ENCODE measurements at places on chromosomes 1 and 21.

GRCh38 chr1:66370462-66370971, 163.4 kb upstream of the SGIP1 start:
- no peak overlapping the region for H3K4me3 ChIP-seq
- H3K36me3 ChIP-seq = peaks cover 78% of the 10 kb centered on the region
- H3K27me3 ChIP-seq = no peaks in the 10 kb centered on the region
- no peak for DNase-seq
- peaks cover 86% of the 10 kb centered on the region for H3K4me1 ChIP-seq

- no peak overlapping the region for H3K27ac ChIP-seq
- peaks cover 6% of the 10 kb centered on the region for H3K36me3 ChIP-seq
- DNase-seq = no peak
- no peaks in the 10 kb centered on the region for H3K4me1 ChIP-seq
- H3K4me3 ChIP-seq = no peak overlapping the region
These were observed 141.8 kb downstream of the DISC1 start for GRCh38 chr1:231768416-231768815.

- no peak for DNase-seq
- no peaks in the 10 kb centered on the region for H3K36me3 ChIP-seq
- no peak overlapping the region for H3K4me3 ChIP-seq
These were observed 147.7 kb upstream of the ARHGEF16 start for GRCh38 chr1:3306583-3307291.

GRCh38 chr1:1430114-1430982, 5.1 kb upstream of the VWA1 start:
- H3K27me3 ChIP-seq = peaks cover 23% of the 10 kb centered on the region
- H3K27ac ChIP-seq = no peak overlapping the region
- H3K36me3 ChIP-seq = no peaks in the 10 kb centered on the region
- no peak for DNase-seq
- no peak overlapping the region for H3K4me3 ChIP-seq

- H3K4me1 ChIP-seq = peaks cover 24% of the 10 kb centered on the region
- H3K36me3 ChIP-seq = peaks cover 23% of the 10 kb centered on the region
- no peaks in the 10 kb centered on the region for H3K27me3 ChIP-seq
- H3K27ac ChIP-seq = no peak overlapping the region
- H3K4me3 ChIP-seq = no peak overlapping the region
These were observed 6.3 kb downstream of the MAST2 start for GRCh38 chr1:45809761-45810160.

DNA sequence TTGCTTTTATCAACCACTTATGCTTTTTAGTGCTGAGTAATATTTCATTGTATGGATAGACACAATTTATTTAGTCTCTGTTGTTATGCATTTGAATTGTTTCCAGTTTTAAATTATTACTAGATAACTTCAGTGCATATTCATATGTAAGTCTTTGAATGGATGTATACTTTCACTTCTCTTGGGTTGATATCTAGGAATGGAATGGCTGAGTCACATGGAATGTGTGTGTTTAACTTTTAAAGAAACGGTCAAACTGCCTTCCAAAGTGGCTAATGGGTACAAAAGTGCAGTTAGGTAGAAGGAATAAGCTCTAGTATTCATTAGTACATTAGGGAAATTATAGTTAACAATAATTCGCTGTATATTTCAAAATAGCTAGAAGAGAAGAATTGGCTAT, 82.4 kb downstream of the NPHS2 start:
- H3K4me1 ChIP-seq = no peaks in the 10 kb centered on the region
- no peak overlapping the region for H3K27ac ChIP-seq
- H3K27me3 ChIP-seq = no peaks in the 10 kb centered on the region
- DNase-seq = no peak
- no peak overlapping the region for H3K4me3 ChIP-seq

- peak overlapping the region; percentile 76 for H3K4me3 ChIP-seq
- H3K27ac ChIP-seq = peak overlapping the region; percentile 91
- no peak for DNase-seq
- H3K36me3 ChIP-seq = peaks cover 18% of the 10 kb centered on the region
- H3K27me3 ChIP-seq = no peaks in the 10 kb centered on the region
These were observed 22.0 kb upstream of the RNF187 start for GRCh38 chr1:228465141-228465540.

DNA sequence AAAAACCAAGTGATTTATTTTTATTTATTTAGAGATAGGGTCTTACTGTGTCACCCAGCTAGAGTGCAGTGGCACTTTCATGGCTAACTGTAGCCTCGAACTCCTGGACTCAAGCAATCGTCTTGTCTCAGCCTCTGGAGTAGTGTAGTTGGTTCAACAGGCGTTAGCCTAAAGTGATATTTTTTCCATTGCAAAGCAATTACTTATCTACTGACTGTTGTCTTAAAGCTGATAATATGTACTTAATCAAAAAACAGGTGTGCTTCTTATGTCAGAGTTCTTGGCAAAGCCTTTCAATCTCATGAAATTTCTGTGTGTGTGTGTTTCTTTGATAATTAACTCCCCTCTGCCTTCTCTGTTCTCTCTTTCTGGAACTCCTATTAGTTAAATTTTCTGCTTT, 62.4 kb upstream of the DUSP10 start:
- peaks cover 19% of the 10 kb centered on the region for H3K4me1 ChIP-seq
- H3K27me3 ChIP-seq = no peaks in the 10 kb centered on the region
- H3K27ac ChIP-seq = no peak overlapping the region
- no peak for DNase-seq

- H3K4me3 ChIP-seq = no peak overlapping the region
- peaks cover 6% of the 10 kb centered on the region for H3K4me1 ChIP-seq
- DNase-seq = no peak
- H3K27ac ChIP-seq = no peak overlapping the region
- H3K27me3 ChIP-seq = peaks cover 15% of the 10 kb centered on the region
These were observed 99.5 kb upstream of the BACE2 start for GRCh38 chr21:41068496-41068895.

DNA sequence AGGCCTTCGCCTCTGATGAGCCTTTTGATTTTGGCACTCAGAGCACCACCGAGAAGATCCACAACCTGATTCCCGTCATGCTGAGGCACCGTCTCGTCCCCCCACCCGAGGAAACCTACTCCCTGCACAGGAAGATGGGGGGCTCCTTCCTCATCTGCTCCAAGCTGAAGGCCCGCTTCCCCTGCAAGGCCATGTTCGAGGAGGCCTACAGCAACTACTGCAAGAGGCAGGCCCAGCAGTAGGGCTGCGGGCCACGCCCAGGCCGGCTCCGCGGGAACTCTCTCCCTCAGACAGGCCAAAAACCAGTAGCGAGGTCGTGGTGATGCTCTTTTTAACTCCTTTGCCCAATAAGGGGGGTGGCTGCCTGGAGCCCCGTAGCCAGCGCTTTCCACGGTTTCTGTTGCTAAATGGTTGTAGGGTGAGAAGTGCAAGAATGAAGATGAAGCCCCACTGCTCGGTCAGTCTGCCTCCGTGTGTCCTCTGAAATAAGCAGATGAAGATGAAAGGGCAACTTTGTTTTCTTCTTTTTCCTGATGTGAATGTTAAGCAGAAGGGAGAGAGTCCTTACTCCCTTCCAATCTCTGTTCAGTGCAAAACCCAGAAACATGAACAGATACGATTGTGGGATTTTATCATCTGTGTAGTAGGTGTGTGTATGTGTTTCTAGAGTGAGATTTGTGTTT, 46.5 kb downstream of the COQ8A start:
- H3K27me3 ChIP-seq = no peaks in the 10 kb centered on the region
- no peak for DNase-seq
- no peak overlapping the region for H3K27ac ChIP-seq
- H3K36me3 ChIP-seq = peaks cover 3% of the 10 kb centered on the region
- no peak overlapping the region for H3K4me3 ChIP-seq

DNA sequence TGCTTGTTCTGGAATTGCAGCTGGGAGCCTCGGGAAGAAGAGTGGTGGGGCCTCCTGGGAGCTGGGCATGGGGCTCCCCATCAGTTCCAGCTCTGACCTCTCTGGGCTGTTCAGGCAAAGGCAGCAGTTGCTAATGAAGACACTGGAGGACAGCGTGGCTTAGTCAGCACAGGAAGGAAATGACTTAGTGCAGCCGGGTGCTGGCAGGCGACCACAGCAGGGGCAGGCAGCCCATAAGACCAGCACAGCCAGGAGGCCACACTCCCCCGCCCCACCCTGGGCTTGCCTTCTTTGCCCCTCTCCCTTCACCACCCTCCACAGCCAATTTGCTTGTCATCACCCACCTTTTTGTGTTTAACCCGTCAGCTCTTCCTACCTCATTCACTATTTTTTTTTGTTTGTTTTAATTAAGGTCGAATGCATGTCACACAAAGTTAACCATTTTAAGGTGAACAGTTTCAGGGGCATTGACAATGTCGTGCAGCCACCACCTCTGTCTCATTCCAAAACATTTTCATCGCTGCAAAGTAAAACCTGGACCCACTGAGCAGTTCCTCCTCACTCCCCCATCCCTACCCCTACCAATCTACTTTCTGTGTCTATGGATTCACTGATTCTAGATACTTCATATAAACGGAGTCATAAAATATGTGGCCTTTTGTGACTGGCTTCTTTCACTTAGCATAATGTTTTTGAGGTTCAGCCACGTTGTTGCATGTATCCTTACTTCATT, 10.9 kb downstream of the OLIG2 start:
- peaks cover 17% of the 10 kb centered on the region for H3K4me1 ChIP-seq
- peak; percentile 63 for DNase-seq
- H3K36me3 ChIP-seq = no peaks in the 10 kb centered on the region
- H3K27ac ChIP-seq = peak overlapping the region; percentile 65
- H3K27me3 ChIP-seq = peaks cover 10% of the 10 kb centered on the region

- no peak for DNase-seq
- H3K4me3 ChIP-seq = no peak overlapping the region
- no peak overlapping the region for H3K27ac ChIP-seq
- no peaks in the 10 kb centered on the region for H3K36me3 ChIP-seq
- peaks cover 14% of the 10 kb centered on the region for H3K27me3 ChIP-seq
These were observed 49.7 kb upstream of the SLC2A1 start for GRCh38 chr1:43008115-43009060.

- peaks cover 47% of the 10 kb centered on the region for H3K36me3 ChIP-seq
- DNase-seq = no peak
- no peak overlapping the region for H3K27ac ChIP-seq
- no peaks in the 10 kb centered on the region for H3K27me3 ChIP-seq
- H3K4me1 ChIP-seq = peaks cover 33% of the 10 kb centered on the region
- no peak overlapping the region for H3K4me3 ChIP-seq
These were observed 8.3 kb upstream of the CACYBP start for GRCh38 chr1:174991473-174991872.

- no peaks in the 10 kb centered on the region for H3K27me3 ChIP-seq
- no peak overlapping the region for H3K4me3 ChIP-seq
- no peak overlapping the region for H3K27ac ChIP-seq
- H3K36me3 ChIP-seq = peaks cover 87% of the 10 kb centered on the region
- H3K4me1 ChIP-seq = no peaks in the 10 kb centered on the region
These were observed 96.4 kb downstream of the UBR4 start for GRCh38 chr1:19113697-19114092.

DNA sequence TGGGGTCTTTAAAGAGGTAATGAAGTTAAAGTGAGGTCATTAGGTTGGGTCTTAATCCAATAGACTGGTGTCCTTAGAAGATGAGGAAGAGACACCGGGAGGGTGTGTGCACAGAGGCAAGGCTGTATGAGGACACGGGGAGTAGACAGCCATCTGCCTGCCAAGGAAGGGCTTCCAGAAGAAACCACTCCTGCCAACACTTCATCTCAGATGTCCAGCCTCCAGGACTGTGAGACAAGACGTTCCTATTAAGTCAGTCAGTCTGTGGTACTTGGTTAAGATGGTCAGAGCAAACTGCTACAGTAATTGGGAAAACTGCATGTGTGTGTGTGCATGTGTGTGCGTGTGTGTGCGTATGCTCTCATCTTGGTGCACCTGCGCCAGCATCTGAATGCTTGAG, 77.1 kb downstream of the RYR2 start:
- H3K4me1 ChIP-seq = no peaks in the 10 kb centered on the region
- no peak for DNase-seq
- no peaks in the 10 kb centered on the region for H3K36me3 ChIP-seq
- H3K27ac ChIP-seq = no peak overlapping the region
- H3K27me3 ChIP-seq = no peaks in the 10 kb centered on the region

GRCh38 chr1:210489491-210489890, 160.8 kb downstream of the HHAT start:
- DNase-seq = no peak
- no peak overlapping the region for H3K4me3 ChIP-seq
- H3K4me1 ChIP-seq = peaks cover 6% of the 10 kb centered on the region
- H3K27ac ChIP-seq = no peak overlapping the region
- no peaks in the 10 kb centered on the region for H3K36me3 ChIP-seq

- H3K4me1 ChIP-seq = peaks cover 65% of the 10 kb centered on the region
- DNase-seq = peak; percentile 13
- H3K27ac ChIP-seq = no peak overlapping the region
- no peaks in the 10 kb centered on the region for H3K27me3 ChIP-seq
These were observed 19.3 kb upstream of the LBR start for GRCh38 chr1:225446981-225447615.

DNA sequence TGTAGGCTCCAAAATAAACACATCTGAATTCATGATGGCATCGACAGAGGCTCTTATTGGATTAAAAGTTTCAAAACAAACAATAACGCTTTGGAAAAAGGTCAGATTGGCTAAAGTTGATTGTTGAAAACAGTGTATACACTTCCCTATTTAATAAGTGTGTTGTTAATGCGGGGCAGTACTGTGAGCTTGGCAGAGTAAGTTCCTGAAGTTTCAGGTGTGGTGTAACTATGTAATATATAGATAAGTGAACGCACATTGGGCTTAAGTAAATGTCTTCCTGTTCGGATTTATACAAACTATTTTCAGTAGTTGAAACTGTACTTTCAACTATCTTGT, 810 bp downstream of the ZBTB37 start:
- no peaks in the 10 kb centered on the region for H3K27me3 ChIP-seq
- peaks cover 69% of the 10 kb centered on the region for H3K4me1 ChIP-seq
- no peak for DNase-seq
- peak overlapping the region; percentile 97 for H3K27ac ChIP-seq
- peak overlapping the region; percentile 92 for H3K4me3 ChIP-seq
- peaks cover 60% of the 10 kb centered on the region for H3K36me3 ChIP-seq

DNA sequence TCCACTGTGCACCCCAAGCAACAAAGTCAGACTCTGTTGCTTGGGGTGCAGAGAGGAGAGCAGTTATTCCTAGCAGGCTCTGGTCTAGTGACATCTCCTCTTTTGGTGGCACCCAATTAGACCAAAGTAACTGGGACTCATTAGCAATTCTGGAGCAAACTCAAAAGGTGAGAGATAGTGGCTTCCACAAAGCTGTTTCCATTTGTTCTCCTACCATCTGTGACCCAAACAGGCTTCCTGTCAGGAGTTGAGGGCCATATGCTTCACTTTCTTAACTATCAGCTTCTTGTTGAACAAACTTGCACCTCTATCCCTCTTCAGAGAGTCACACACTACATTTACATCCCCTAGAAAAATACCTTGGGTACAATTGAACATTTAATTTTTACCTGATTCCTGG, 1.5 kb upstream of the ATXN7L2 start:
- peaks cover 42% of the 10 kb centered on the region for H3K4me1 ChIP-seq
- DNase-seq = no peak
- no peak overlapping the region for H3K4me3 ChIP-seq
- no peaks in the 10 kb centered on the region for H3K36me3 ChIP-seq

- H3K27ac ChIP-seq = no peak overlapping the region
- no peaks in the 10 kb centered on the region for H3K36me3 ChIP-seq
- H3K4me3 ChIP-seq = no peak overlapping the region
- H3K4me1 ChIP-seq = peaks cover 2% of the 10 kb centered on the region
- DNase-seq = no peak
These were observed 42.2 kb downstream of the RAP1GAP start for GRCh38 chr1:21626921-21627339.

GRCh38 chr1:203521074-203521794, 27.3 kb downstream of the OPTC start:
- no peak for DNase-seq
- H3K4me3 ChIP-seq = no peak overlapping the region
- no peaks in the 10 kb centered on the region for H3K27me3 ChIP-seq
- no peak overlapping the region for H3K27ac ChIP-seq
- no peaks in the 10 kb centered on the region for H3K4me1 ChIP-seq

GRCh38 chr1:5585256-5585655, 407.0 kb downstream of the NPHP4 start:
- no peak for DNase-seq
- peaks cover 7% of the 10 kb centered on the region for H3K27me3 ChIP-seq
- no peaks in the 10 kb centered on the region for H3K36me3 ChIP-seq
- no peak overlapping the region for H3K4me3 ChIP-seq

All from activated CD4-positive, alpha-beta memory T cell treated with anti-CD3 and anti-CD28 coated beads, Interleukin-2, amount 10 ng/mL, durations not matched to agents 7 days and 5 days (primary cell).